Frontal cortex (tissue), 4 donors: ENCODE measurements at places on chromosomes 3 and 15.

DNA sequence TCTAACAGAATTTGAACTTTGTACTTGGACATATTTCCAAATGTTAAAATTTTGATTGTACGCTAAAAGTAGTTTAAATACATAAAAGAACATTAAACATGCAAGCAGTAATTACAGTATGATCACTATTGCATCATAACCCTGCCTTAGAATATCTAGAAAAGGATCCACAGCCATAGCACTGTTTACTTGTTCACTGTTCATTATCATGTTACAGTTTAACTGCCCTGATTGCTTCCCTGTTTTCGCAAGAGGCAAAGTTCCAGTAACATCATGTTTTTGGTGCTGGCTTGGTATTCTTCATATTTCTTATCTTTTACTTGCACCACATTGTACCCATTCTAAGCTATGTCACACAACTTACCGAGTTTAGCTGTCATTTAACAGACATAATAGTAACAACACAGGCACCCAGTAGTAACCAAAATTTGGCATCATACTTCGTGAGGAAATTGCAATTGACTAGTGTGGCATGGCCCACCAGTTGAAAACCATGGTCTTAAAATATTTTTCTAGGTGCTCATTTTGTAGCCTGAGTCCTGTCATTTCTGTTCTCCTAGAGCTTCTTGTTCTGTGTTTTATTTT lies 13.3 kb upstream of the TMEM87A start:
- no peak for DNase-seq

DNA sequence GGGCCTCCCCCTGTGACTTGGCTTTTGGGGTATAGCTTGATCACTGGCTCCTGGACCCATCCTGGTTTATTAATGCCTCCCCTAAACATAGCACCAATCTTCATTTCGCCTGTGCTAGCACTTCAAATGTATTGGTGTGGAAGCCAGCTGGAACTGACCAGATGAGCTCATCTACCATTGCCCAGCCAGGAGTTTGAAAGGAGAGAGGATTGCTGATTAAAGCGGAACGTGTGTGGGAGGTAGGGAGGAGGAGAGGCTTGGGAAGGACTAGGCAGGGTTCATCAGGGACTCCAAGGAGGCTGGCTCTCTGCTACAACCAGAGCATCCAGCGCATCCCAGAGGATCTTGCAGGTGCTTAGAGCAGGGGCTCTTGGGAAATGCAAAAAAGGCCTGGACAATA lies 34.4 kb upstream of the TLE3 start:
- DNase-seq = no peak

GRCh38 chr15:55546718-55547117 lies 38.7 kb upstream of the DNAAF4 start:
- no peak for DNase-seq

GRCh38 chr3:52783211-52783555 lies 5.8 kb downstream of the ITIH1 start:
- DNase-seq = no peak

DNA sequence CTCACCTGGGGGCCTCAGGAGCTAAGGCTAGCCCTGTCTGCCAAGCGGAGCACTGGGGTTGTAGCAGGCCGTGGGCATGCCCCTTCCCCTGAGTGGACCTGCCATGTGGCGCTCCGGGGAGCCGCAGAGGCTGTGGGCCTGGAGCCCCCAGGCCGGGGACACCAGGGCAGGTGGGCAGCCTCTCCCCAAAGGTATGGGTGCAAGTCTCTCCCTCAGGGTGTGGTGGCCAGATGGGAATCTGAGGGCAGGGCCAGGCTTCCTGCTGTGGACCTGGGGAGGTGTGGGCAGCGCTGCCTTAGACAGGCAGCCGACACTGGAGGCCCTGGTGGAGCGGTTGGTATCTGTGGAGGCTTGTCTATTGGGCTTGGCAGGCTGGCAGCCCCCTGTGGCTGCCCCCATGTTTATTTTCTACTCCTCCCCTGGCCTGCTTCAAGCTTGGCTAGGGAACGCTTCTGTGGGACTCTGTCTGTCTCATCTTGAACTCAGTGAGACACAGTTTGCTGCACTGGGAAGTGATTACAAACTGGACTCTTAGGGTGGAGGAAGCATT lies 5.9 kb downstream of the ACVR2B start:
- DNase-seq = no peak

- DNase-seq = no peak
Measured at GRCh38 chr15:79408041-79408440, 24.1 kb upstream of the MINAR1 start.
